ENCODE measurements at places on chromosomes 13 and 19.
A peak's percentile ranks its signal among the peaks of the same experiment; 100 is the strongest.

DNA sequence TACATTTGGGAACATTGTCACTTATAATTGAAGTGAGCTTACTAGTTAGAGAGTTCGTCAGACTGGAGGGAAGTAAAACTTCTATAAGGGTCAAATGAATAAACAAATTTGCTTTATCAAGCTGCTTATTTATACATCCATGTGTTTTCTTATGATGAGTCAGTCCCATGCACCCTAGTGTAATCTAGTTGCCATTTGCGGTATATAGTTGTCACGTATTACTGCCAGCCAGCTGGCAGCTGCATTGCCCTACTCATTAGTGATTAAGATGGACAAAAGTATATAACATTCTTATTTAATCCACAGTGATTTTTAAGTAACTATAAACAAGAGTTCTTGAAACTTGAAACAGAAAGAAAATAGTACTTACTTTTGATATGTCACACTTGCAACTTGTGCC is 182.4 kb downstream of the GPC6 start:
- DNase-seq, result no peak

DNA sequence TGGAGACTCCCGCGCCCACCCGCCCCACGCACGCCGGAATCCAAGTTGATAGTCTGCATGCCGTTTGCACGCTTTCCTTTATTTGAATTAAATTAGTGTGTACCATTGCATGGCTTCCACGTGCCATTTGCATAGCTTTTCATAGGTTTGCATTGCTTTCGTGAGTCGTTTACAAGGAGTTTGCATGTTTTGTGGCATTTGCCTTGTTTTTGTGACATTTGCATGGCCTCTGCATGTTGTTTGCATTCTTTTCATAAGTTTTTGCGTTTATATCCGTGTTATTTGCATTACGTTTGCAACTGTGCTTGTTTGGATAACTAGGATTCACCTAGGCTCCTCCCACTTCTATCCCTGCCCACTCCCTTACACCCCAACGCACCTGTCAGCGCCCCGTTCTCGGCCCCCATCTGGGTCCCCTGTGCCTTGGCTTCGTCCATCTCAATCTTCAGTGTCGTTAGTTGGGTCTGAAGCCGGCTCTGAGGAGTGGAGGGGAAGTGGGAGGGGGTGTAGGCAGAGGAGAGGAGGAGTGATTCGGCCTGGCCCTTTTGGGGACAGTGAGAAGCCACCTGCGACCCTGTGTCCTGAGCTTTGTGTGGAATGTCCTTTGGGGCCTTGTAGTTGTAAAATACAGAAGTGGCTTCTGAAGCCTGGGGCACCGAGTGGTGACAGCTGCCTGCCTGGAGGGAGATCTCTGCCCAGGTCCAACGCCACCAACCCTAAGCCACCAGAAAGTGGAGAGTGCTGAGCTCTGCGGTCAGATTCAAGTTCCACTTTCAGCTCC is 2.4 kb downstream of the CCDC194 start:
- DNase-seq, result no peak

DNA sequence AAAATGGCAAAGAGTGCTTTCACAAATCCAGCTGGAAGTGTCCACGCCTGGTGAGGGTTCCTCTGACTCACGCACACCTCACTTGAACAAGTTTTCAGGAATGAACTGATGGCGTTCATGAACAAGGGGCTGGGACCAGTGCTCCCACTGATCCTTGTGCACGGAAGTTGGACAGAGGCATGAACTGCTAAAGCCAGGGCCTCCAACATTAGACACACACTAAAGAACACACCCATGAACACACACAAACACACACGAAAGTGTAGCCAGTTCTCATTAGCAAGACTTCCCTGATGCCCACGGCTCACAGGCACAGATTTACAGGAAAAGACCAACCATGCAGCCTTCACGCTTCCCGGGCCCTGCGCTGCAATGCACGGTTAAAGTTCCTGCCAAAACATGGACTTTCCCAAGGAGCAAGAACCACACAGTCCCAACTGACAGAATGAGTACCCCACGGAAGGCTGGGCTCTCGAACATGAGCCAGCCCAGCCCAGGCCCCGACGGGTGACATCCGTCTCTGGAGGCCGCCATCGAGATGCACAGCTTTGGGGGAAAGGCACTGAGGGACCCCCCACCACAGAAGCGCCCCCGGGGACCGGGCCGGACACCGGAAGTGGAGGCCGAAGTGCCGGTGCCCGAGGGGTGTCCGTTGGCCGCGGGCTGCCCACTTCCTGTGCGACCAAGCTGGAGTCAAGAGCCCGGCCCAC is 808 bp downstream of the DNMT1 start:
- DNase-seq, result no peak

DNA sequence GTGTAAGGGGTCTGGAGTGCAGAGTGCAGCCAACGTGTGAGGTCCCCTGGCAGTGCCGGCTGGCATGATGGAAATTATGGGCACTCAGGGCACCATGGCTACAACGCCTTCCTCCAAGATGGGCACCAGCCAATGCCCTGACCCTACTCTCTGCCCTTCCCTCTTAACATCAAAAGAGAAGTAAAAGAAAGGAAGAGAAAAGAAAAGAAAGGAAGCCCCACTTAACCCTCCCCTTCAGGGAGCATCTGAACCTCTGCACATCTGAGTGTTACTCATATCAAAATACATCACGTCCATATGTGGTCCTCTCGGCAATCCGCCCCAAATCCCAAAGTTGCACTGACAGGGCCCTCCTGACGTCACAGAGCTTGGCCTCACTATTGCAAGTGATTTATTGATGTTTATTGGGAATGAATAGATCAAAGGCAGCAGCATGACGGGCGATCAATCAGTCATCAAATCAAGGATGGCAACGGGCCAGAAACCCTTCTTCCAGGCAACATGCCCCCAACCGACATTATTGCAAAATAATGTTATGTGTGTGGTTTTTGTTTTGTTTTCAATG is 1.3 kb downstream of the TSHZ3 start:
- no peak for DNase-seq

GRCh38 chr19:42401365-42402303 is 11.5 kb upstream of the CNFN start:
- DNase-seq, result peak; percentile 74

DNA sequence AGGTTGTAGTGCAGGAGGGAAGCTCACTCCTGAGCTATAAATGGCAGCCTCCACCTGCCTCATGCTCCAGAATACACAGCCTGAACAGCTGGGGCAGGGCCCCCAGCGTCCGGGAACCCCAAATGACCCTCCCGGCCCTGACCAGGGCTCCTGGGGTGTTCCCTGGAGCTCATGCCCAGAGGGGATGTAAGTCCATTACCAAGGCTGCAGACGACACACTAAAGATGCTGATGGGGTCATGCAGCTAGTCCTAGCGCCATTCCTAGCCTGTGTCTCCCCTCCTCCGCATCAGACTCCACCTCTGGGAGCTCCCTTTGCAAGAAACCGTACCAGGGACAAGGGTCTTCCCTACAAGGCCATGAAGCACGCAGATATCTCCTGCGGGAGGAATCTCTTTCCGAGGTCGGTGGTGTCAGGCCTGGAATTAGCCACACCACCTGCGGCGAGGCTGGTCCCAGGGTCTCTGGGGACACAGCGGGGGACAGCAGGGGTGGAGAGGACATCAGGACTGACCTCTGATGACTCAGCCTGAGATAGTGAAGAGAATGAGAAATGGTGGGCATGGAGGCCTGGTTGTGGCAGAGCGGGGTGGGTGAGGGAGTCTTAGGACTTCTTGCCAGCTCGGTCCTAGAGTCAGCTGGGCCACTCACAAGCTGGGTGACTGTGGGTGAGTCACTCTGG is 11.9 kb upstream of the TPM4 start:
- DNase-seq, result no peak

DNA sequence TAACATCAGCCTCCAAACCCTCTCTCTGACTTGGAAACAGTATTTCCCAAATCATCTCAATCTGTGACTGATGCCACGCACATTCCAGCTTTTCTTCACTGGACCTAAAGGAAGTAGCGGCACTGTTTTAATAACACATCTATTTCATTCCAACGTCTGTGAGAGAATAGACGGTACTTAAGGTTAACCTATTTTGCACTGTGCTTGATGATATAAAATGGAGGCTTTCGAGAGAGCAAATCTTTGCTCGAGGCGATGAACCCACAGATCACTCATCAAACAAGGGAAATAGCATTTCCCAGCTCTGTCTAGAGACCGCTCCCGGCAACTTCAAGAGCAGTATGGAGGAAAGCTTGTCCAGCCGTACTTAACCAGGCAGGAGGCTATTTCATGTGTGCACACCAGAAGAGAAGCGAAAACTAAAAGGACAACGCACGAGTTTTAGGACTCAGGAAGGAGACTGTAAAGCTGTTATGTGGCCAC is 2.9 kb downstream of the UBL3 start:
- DNase-seq, result peak; percentile 18

DNA sequence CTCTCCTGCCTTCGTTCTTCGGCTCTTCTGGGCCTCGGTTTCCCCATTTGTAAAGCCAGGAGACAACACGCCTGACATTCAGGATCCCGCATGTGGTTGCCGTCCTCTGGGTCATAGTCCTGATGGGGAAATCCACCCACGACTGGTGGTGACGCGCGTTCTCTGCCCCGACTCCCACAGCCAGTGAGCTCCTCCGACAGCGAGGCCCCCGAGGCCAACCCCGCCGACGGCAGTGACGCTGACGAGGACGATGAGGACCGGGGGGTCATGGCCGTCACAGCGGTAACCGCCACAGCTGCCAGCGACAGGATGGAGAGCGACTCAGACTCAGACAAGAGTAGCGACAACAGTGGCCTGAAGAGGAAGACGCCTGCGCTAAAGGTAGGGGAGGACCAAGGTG is 16.4 kb downstream of the HDGFL2 start:
- DNase-seq, result no peak

GRCh38 chr13:52141299-52141698 is 12.4 kb upstream of the NEK5 start:
- no peak for DNase-seq

DNA sequence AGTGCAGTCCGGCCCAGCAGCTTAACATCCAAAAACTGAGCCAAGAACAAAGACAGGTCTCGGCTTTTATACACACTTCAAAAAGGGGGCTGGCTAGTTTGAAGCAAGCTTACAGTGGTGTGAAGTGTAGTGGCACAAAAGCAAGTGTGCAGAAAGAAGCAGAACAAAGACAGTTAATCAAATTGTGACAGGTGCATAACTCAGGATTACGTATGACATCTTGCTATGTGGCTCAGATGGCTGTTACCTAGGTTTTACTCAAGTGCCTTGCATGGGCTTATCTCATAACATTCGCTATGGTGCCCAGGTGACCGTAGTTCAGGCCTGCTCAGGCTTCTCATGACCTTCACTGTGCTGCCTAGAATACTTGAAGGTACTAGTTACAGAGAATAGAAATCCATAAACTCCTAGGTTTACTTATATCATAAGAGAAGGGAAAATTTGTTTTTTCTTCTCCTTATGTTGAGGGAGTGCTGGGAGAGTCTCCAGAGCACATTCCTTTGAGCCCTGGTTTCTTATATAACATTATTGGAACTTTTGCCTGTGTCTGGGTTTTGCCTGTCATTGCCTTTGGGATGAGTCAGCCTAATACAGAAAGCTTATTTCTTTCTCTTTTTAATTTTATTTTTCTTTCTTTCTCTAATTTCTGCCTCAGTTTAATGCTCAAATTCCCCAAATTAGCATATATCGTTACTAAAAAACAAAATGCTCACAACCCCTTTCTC is 1629.1 kb upstream of the PCDH20 start:
- no peak for DNase-seq

DNA sequence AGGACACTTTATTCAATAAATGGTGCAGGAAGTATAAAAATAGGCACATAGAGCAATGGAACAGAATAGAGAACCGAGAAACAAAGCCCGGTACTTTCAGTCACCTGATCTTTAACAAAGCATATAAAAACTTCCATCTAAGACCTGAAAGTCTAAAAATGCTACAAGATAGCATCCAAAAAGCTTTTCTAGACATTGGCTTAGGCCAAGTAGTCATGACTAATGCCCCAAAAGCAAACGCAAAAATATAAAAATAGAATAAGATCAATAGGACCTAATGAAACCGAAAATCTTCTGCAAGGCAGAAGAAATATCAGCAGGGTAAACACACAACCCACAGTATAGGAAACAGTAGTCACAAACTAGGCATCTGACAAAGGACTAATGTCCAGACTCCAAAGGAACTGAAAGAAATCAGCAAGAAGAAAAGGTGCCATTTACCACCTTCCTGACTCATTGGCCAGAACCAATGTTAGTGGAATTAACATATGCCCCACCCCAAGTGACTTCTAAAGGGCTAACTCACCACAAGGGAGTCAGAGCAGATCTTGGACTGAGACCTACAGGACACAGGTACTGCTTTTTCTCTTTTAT is 40.8 kb upstream of the CEACAM21 start:
- no peak for DNase-seq

DNA sequence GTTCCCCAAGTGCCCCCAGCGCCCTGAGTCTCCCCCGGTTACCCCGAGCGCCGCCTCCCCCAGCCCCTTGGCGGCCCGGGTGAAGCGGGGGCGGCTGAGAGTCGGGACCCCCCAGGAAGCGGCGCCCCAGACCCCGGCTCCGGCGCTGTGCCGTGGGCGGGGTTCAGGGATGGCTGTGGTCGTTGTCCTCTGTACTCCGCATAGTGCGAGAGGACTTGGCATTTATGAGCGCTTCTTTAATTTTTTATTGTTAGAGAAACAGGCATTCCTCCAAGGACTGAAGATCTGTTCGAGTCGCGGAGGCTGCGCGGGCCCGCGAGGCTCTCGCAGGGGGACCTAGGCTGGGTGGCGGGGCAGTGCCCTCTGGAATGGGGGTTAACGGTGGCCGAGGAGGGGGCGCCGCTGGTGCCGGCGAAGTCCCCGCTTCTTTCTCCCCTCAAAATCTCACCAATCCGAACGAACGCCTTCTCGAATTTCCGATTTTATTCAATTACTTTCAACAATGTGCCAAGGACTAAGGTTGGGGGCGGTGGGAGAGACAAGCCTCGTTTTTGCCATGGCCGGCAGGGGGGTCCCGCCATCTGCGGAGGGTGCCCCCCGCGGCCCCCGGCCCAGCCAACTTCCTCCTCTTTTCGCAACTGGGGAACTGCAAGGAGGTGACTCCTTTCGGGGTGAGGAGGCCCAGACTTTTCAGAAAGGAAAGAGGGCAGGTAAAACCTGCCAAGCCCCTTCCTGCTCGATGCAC is 596 bp upstream of the GJB2 start:
- DNase-seq, result no peak

DNA sequence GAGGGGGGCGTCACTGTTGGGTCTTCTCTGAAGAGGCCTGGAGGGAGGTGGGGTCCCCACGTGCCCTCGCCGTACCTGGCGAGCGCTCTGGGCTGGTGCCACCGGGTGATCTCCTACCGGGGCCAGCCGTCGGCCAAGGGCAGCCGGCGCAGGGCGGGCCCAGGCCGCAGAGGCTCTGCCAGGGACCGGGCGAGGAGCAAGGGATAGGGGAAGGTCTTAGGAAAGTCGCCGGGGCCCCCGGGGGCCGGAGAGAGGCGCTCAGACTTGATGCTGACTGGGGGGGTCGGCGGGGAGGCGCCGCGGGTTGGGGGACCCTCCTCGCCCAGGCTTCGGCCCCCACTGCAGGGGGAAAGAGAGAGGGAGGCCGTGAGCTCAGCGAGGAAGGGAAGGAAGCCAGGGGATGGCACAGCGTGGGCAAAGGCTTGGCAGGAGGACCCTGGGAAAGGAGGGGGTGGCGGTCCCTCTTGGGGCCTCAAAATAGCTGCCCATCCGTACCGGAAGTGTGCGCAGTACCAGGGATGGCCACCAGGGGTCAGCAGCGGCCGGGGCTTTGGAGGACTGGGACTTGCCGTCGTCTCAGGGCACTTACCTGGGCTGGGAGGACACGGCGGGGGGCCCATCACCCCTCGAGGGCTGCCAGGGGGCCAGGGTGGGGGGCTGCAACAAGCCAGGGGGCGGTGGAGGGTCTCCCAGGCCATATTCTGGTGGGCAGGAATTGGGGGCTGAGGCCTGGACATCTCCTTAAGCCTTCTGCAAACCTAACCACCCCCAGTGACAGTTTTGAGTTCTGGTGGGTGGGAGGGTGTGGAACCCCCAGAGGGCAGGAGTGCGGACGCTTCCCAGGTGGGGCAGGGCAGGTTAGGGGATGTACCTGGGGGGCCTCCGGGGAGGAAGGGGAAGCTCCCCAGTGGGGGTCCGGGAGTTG is 7.7 kb upstream of the TMEM161A start:
- DNase-seq, result peak; percentile 85

All from CD4-positive, alpha-beta T cell treated with Interleukin-12 subunit alpha and Interleukin-12 subunit beta, for 1 hour (primary cell).